ENCODE measurements at places on chromosomes 5 and 9. TPM values are rescaled to one million over a fixed set of nuclear protein-coding genes. Genes with fewer than 3 reads are reported as not detected.

DNA sequence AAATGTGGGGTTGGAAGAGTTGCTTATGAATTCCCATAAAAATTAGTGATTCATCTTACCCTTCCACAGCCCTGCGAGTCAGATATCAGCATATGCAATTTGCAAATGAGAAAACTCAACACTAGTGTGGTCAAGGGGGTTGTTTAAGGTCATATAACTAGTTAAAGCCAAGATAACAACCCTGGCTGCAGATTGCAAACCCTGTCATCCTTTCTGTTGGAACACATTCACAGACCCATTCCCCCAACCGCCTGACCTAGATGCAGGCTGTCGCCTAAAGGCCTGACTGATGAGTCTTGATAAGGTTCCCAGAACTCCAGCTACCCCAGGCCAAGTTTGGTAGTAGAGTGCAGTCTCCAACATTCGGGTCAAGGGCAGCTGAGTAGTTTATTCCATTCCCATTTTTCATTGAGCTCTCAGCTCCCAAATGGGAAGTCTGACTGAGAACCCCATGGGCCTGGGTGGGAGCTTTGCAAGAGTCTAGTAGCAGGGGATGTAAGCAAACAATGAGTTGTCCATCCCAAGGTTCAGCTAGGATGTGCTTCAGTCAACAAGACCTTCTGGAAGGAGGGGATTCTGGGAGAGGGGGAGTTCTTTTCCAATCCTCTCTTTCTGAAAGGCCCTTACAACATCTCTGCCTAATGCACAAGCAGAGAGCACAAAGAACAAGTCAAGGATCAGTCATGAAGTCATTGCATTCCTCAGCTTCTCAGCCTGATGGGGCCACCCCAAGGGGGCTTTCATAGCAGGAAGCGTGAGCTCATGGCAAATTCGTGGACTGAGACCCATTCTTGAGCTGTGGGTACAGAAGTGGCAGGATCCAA is 40.3 kb downstream of the ADAM19 start:
- peak overlapping the region; percentile 55 for H3K27ac ChIP-seq
- H3K27me3 ChIP-seq, result no peaks in the 10 kb centered on the region
- H3K4me1 ChIP-seq, result peaks cover 12% of the 10 kb centered on the region
- no peak for DNase-seq
- H3K4me3 ChIP-seq, result no peak overlapping the region
- peaks cover 16% of the 10 kb centered on the region for H3K36me3 ChIP-seq

GRCh38 chr5:42621242-42621641 is 135.4 kb upstream of the CCDC152 start:
- no peaks in the 10 kb centered on the region for H3K36me3 ChIP-seq
- H3K27me3 ChIP-seq, result no peaks in the 10 kb centered on the region
- peak overlapping the region; percentile 29 for H3K27ac ChIP-seq
- H3K4me1 ChIP-seq, result peaks cover 7% of the 10 kb centered on the region

- no peaks in the 10 kb centered on the region for H3K4me1 ChIP-seq
- H3K4me3 ChIP-seq, result no peak overlapping the region
- no peak for DNase-seq
- no peak overlapping the region for H3K27ac ChIP-seq
- no peaks in the 10 kb centered on the region for H3K27me3 ChIP-seq
- H3K36me3 ChIP-seq, result no peaks in the 10 kb centered on the region
Observed at GRCh38 chr9:9631284-9631683, 981.5 kb downstream of the PTPRD start.

DNA sequence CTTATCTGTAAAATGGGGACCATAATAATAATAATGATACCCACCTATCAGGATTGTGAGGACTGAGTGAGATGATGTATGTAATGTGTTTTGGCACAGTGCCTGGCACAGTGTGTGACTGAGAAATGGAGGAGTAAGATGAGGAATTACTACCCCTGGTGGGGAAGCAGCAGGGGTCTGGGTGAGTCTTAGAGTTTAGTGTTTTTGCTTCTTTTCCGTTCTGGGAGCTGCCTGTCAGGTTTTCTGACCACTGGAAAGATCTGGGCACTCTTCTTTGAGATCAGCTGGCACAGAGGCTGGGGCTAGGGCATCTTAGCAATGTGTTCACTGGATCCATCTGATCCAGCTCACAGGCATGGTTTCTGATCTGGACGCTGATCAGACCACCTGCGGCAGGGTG is 8.5 kb downstream of the LCP2 start:
- no peak for DNase-seq
- peaks cover 94% of the 10 kb centered on the region for H3K4me1 ChIP-seq
- H3K36me3 ChIP-seq, result peaks cover 89% of the 10 kb centered on the region
- H3K27ac ChIP-seq, result no peak overlapping the region

Gene OTP
- not detected for total RNA-seq

GRCh38 chr9:5264219-5264595 is 33.0 kb downstream of the INSL4 start:
- no peaks in the 10 kb centered on the region for H3K4me1 ChIP-seq
- H3K36me3 ChIP-seq, result no peaks in the 10 kb centered on the region
- H3K4me3 ChIP-seq, result no peak overlapping the region
- DNase-seq, result no peak

Gene IRX1
- 18.3 TPM for total RNA-seq

Measured in left lung (tissue), 14 donors.